Activated CD4-positive, alpha-beta T cell treated with anti-CD3 and anti-CD28 coated beads for 24 hours (primary cell): ENCODE measurements at places on chromosomes 7 and 10.

DNA sequence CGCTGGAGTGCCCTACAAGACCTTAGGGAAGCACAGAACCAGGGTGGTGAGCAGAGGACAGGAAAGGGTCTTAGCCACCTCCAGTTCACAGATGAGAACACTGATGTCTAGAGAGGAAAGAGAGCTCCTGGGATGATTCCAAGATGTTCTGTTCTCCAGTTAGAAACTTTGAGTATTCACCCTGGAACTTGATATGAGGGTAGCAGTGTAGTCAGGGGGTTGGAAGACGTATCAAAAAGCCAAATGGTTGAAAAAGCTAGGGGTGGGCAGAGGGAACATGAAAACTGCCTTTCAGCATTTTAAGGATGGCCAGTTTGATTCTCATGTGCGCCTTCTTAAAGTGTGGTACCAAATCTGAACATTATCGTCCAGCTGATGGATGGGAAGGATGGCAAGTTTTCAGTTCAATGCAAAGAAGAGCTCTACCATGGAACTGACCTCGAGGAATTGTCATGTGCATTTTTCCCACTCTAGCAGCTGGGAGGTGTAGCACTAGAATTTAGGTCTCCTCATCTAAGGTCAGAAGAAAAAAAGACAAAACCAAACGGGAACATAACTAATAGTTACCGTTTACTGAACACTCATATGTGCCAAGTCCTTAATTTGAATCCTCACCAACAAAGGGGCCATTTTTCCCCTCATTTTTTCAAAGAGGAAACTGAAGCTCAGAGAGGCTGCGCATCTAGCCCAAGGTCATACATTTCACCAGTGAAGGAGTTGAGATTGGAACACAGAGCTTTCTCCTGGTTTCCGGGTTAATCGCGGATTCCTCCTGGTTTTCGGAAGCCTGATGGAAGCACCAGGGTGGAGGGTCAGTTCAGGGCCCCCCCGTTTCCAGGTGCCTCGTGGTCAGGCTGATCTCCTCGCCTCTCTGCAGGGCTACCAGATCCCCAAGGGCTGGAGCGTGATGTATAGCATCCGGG lies 6.0 kb upstream of the CYP26A1 start:
- DNase-seq, result no peak

GRCh38 chr7:50605059-50605458 lies 39.9 kb upstream of the DDC start:
- DNase-seq, result no peak

- DNase-seq, result no peak
Measured at GRCh38 chr10:110413049-110413783, 84.5 kb upstream of the DUSP5 start.

DNA sequence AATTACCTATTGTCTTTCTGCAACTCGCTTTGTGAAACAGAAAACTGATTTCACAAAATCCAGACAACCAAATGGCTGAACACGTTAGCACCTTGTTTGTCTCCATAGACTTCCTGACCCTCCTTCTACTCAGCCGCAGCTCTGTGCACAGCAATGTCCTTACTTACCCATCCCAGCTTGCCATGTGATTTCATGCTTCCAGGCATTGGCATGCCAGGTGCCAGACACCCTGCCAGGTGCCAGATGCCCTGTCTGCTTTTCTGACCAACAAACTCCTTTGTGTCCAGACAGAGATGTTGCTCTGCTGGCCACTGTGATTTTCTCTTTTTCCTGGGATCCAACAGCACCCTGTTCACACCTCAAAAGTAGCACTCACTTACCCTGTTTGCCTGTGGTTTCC lies 16.1 kb upstream of the FAM170B start:
- no peak for DNase-seq

- no peak for DNase-seq
Measured at GRCh38 chr10:5266351-5266750, 69.7 kb downstream of the AKR1C4 start.
